WERI-Rb-1 (cell line): ENCODE measurements at places on chromosomes 12 and 14.

DNA sequence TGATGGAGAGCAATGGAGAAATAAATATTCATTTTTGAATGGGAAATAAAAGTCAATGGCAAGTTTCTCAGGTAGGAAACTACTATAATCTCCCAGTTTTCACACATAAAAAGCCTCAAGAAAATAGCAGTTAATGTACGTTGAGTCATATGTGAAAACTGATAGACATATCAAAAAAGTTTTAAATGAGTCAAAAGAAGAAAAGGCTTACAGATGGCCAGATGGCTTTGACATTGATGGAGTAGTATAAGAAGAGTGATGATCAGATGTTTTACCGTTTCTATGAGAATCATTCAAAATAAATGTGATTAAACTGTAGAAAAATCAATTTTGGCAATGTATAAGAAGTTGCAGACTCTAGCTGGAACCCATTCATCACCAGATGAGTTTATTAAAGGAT lies 97.8 kb downstream of the LLPH start:
- no peak for DNase-seq

GRCh38 chr12:104452087-104452486 lies 4.7 kb upstream of the CHST11 start:
- DNase-seq, result no peak

DNA sequence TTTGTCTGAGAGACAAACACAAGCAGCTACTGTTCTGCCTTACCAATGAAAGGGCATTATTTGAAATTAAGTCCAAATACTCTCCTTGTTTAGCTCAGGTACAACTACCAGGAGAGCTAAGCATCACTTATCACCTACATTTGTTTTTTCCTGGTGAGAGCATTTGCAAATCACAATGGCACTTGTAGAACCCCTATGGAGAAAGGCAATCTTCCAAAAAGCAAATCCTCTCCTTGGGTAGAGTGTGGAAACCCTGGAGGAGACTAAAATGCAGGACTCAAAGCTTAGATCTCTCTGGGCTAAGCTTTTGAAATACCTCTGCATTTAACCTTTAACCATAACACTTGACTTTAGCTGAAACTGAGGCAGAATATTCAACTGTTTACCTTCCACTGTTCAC lies 20.8 kb downstream of the GTSF1 start:
- no peak for DNase-seq

- no peak for DNase-seq
Measured at GRCh38 chr12:51378749-51379148, 12.5 kb downstream of the GALNT6 start.

- DNase-seq, result no peak
Measured at GRCh38 chr12:94128280-94128679, 20.1 kb upstream of the PLXNC1 start.

- no peak for DNase-seq
Measured at GRCh38 chr14:48546996-48547395, 871.6 kb upstream of the MDGA2 start.

- DNase-seq, result peak; percentile 56
Measured at GRCh38 chr12:11228296-11228879, 41.1 kb downstream of the PRB3 start.

DNA sequence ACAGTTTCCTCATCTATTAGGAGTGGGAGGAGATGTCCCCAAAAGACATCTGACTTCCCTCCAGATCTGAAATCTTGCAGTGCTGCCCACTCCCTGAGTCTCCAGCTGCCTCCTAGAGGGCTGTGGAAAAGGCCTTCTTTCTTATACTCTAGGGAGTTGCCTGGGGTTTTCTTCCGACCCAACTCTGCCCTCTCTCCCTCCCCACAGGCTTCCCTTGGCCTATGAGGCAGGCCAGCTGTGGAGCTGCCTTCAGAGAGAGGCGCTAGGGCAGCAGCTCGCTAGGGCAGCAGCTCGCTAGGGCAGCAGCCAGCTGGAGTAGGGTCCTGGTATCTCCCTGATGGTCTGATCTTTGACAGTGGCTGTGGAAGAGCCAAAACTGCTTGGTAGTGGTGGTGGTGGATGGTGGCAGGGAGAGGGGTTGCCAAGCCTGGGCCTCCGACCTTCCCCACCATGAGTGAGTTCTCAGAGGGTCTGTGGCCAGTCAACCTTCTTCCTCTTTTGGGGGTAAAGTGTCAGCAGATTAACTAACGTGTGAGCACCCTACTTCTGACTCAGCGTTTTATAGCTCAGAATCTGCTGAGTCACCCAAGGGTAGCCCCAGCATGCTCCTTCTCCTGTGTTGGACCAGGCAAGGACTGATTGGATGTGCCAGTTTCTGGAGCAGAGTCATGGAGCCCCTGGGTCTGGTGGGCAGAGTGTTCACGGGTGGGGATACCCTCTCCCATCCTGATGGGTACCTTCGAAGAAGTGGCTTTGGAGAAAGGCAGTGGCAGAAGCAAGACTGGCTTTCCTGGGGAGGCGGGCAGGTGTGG lies 2.3 kb downstream of the SLC48A1 start:
- DNase-seq, result no peak

- DNase-seq, result no peak
Measured at GRCh38 chr12:52041695-52042123, 9.5 kb upstream of the NR4A1 start.

DNA sequence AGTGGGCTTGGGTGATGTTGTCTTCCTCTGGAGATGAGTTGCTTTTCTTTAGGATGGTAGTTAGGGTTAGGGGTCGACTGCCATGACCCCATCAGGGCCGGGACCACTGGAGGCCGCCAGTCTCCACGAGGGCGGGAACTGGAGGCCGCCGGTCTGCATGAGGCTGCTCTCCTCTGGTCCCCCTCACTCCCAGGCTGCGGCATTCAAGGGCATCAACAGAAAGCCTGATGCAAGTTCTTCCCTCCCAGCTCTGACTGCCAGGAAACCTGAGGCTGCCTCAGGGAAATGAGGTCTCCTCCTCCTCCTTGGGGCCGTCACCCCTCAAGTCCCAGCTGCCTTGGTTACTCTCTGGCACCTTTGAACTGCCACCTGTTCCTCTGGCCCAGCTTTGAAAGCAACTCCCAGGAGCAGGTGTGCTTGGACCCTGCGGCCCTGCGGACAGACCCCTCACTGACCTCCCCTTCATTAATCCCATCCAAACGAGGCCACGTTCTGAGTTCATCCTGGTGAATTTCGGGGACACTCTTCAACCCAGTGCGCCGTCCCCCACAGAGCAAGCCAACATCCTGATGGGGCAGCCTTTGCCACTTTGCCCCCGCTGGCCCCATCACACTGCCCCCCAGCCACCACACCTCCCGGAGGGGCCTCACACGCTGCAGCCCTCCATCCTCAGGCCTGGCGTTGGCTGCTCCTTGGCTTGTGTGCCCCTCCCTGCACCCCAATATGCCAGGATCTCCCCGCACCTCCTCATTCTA lies 37.2 kb upstream of the FBRSL1 start:
- DNase-seq, result no peak

- peak; percentile 66 for DNase-seq
Measured at GRCh38 chr14:34322940-34323418, 139.1 kb downstream of the SPTSSA start.

DNA sequence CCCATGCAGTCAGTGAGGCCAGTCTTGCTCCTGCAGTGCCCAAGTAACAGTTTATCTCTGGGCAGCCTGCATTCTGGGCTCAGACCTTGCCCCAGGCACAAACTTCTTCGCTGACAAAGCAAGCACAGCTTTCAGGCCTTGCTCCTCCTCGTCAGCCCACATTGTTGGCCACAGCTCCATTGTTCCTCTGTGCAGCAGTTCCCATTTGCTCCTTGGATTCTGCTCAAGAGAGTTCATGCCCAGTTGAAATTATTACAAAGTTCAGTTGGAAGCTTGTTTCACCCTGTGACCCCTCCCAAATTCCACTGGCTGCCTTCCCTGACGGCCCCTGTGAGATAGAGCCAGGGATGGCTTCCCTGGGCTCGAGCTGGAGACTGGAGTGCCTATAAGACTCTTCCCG lies 163.4 kb upstream of the DDHD1 start:
- DNase-seq, result no peak

DNA sequence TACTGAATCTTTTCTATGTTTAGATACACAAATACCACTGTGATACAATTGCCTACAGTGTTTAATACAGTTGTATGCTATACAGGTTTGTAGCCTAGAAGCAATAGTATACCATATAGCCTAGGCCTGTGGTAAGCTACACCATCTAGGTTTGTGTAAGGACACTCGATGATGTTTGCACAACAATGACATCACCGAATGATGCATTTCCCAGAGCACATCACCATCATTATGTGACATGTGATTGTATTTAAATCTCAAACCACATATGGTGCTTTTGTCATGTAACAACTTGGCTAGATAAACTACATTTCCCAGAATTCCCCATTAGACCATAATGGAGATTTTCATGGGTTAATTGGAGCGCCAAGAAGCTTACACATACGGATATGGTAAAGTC lies 128.4 kb upstream of the CPNE8 start:
- DNase-seq, result no peak

- no peak for DNase-seq
Measured at GRCh38 chr12:10900530-10900929, 8.8 kb downstream of the TAS2R13 start.

DNA sequence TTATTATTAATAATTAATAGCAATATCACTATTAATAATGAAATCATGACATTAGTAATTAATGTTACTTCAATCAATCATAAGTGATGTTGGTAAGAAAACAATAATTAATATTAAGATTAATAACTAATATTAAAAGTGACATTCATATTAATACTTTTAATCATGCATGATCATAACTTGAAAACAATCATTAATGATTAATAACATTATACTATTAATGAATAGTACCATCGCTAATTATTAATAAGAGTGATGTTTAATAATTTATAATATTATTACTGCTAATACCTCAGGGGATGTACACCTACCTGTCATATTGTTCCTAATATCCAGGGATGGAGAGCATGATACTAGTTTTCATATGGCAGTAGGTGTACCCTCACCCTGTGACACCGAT lies 10.0 kb upstream of the CLEC6A start:
- DNase-seq, result no peak

DNA sequence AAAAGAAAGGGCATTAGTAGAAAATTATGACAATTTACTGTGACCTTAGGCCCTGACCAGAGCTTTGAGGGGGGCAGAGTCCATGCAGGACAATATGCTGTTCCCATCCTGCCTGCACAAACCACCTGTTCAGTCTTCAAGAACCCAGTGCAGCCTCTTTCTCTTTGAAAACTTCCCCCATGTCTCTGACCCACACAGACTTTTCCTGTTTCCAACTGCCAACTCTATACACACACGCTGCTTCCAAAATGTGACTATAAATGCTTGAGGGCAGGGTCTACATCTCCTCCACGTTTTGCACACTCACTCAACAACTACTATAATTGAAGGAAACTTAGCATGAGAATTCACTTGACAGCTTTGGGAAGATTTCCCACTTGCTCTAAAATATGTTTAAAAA lies 36.6 kb upstream of the SYCP3 start:
- DNase-seq, result no peak

- DNase-seq, result no peak
Measured at GRCh38 chr14:59215322-59215721, 26.9 kb downstream of the DAAM1 start.

GRCh38 chr12:132953771-132954170 lies 2.3 kb downstream of the ZNF605 start:
- DNase-seq, result no peak

- peak; percentile 9 for DNase-seq
Measured at GRCh38 chr12:60173224-60174170, 577.7 kb downstream of the SLC16A7 start.

- no peak for DNase-seq
Measured at GRCh38 chr14:69760810-69761209, 6.1 kb upstream of the SRSF5 start.

- no peak for DNase-seq
Measured at GRCh38 chr12:45878630-45879255, 111.6 kb downstream of the SCAF11 start.

DNA sequence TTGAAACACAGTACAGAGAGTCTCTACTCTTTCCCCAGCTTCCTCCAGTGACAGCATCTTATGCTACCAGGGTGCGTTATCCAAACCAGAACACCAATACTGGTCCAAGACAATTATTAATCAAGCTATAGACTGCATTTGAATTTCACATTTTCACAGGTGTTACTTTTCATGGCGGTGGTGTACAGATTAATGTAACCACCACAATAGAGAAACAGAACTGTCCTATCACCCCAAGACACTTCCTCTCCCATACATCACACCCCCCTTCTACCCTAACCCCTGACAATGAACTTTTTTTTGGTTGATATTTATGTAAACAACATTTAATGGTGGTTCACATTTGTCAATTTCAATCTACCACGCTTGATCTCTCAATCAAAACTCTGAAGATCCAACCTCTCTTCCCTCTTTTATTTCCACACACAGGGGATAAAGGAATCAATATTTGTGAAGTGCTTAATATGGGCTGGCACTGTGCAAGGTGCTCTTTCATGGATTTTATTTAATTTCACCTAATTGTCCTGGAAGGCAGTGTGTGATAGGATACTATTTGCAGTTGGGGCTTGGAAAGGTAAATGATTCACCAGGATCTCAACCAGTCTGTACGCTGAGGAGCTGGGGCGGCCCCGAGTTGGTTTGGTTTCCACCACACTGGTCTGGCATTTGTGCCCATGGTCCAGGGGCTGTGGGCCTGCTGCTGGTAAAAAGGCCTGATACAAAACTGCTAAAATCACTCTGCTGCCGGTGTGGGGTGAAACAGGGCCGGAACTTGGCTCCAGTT lies 54.6 kb upstream of the DICER1 start:
- no peak for DNase-seq

DNA sequence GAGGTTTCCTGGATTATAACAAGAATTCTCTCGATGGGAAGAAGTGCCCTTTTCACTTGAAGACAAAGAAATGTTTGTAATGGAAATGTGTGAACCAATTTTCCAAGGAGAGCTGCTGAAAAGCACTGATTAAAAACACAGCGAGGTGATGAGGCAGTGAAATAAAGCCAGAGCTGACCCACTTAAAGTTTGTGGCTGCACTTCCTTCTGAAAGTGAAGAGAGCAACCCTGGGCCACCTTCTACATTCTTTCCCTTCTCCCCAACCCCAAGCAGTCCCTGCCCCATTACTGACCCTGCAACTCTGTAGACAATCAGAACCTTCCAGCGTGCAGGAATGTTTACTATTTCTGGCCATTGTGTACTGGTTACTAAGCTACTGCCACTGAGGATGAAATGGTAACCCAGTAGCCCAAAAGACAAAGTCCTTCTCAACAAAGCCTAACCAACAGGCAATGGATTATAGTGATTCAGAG lies 173.9 kb downstream of the TTC7B start:
- DNase-seq, result no peak
